ENCODE measurements at places on chromosomes 16 and 17.

- DNase-seq = peak; percentile 58
These were observed 5.9 kb upstream of the PIRT start for GRCh38 chr17:10843811-10844210.

DNA sequence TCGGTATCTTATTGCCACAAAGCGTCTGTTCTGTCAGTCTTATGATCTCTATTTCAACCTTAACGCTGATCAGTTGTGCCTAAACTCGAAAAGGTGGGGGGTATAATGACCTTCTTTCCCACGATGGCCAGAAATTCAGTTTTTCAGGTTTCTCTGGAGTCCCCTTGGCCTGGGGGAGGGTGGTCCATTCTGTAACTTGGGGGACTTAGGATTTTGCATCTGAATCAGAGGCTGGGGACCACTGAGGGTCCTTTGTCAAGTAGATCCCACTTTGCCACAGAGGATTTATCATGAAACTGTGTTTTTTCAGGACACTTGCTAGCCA lies 6.3 kb upstream of the WDR59 start:
- no peak for DNase-seq

DNA sequence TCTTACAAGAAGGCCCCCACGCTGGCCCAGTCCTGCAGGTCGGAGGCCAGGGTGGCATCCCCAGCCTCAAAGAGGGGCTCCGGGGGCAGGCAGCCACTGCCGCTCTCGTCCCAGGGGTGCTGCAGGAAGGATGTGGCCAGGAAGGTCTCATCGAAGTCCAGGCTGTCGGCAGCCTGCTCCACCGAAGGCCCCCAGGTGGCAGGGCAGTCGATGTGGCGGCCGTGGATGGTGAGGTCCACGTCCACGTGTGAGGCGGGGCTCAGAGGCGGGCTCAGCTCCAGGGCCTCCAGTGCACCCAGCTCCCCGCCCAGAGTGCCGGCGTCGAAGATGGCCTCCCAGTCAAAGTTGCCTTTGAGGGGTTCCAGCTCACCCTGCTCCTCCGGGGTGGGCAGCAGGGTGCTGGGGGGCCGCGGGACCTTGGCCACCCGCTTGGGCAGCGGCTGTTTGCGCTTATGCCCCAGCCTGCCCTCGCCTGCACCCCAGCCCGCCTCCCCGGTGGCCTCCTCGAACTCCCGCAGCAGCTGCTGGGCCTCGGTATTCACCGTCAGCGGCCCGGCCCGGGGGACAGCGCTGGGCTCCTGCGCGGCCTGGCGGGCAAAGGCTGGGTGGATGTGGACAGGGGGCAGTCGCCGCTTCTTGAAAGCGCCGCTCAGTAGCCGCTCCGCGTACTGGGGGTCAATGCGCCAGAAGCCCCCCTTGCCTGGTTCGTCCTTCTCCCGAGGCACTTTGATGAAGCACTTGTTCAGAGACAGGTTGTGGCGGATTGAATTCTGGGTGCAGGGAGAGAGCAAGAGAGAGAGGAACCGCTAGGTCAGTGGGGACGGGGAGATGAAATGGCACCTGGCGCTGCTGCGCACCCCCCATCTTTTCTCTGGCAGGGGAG lies 3.5 kb downstream of the FOXJ1 start:
- no peak for DNase-seq

DNA sequence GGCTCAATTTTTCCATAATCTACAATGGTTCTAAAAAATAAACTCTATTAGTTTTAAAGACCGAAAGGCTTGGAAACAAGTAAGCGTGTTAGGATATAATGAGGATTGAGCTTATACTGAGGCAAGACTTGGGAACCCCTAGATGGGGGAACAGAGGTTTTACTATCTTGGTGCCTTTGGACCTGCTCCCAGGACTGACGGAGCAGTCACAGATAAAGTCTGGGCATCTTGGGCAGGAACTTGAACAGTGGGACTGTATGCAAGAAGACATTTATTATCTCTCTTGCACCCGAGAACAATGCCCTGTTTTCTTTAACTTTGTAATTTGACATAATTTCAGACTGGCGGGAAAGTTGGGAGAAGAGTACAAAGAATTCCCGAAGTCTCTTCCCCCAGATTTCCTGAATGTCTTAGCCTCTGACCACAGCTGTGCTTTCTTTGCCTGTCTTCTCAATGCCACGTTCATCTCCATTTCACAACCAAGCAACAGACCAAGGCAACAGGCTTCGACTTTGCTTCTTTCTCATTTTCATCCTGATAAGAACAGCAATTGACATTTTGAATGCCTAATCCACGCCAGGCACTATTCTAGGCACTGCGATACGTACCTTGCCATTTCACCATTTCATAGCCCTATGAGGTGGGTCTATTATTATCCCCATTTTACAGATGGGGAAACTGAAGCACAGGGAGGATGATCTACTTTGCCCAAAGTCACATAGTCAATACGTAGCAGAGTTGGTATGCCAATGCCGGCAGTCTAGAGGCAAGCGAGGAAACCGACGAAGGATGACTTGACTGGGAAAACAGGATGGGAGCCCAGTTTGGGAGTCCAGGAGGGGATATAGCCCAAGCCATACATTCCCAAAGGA lies 3.0 kb upstream of the IL4R start:
- no peak for DNase-seq

GRCh38 chr17:15436473-15437302 lies 30.7 kb downstream of the CDRT4 start:
- peak; percentile 56 for DNase-seq

DNA sequence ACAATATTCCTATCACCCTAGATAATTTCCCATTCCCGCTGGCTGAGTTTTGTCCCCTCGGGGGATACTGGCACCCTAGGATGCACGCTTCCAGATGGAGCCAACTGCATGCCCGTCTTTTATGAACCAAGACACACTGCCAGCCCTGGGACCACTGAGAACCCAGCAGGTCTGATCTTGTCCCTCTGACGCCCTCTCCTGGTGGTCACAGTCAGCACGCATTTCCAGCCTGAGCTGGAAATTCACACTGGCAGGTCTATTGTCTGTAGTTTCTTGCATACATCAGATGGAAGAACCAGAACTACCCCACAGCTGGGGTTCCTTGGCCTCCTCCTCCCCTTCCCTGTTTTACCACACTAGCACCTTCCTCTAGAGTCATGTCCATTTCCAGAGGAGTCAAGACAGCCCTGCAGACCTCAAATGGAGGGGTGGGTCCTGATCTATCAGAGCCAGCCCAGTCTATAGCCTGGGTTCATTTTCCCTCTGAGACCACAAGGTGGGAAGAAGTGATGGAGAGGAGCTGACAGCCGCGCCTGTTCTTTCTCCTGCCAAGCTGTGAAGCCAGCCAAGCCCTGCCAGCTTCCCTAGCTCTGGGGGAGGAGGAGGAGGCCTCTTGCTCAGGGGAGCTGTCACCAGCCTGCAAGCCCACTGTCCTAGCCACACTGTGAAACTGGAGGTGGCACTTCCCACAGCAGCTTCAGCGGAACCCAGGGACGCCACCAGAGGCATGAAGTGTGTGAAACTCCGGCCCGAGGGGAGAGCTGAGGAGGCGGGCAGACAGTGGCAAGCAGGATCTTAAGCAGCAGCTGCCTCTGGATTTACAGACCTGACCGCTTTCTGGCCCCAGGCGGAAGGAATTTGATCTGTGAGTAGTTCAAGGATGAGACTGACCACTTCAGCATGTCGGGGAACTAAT lies 29.3 kb downstream of the MXRA7 start:
- peak; percentile 78 for DNase-seq

- no peak for DNase-seq
These were observed 499.5 kb upstream of the PSMD7 start for GRCh38 chr16:73797115-73797514.

DNA sequence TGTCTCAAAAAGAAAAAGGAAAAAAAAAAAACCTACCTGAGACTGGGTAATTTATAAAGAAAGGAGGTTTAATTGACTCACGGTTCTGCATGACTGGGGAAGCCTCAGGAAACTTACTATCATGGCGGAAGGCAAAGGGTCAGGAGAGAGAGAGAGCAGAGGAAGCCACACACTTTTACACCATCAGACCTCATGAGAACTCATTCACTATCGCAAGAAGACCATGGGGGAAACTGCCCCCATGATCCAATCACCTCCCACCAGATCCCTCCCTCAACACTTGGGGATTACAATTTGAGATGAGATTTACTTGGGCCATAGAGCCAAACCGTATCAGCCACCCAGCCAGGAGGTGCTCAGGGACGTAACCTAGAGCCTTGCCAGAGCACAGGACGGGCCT lies 20.8 kb downstream of the NAGPA start:
- DNase-seq = no peak

- DNase-seq = peak; percentile 90
These were observed 608 bp downstream of the AXIN2 start for GRCh38 chr17:65560628-65561451.

- no peak for DNase-seq
These were observed 737.2 kb downstream of the CDH11 start for GRCh38 chr16:64384636-64385035.

GRCh38 chr17:66585472-66585871 lies 249.4 kb upstream of the CACNG5 start:
- DNase-seq = no peak

GRCh38 chr17:8487743-8488142 lies 52.1 kb downstream of the NDEL1 start:
- no peak for DNase-seq

DNA sequence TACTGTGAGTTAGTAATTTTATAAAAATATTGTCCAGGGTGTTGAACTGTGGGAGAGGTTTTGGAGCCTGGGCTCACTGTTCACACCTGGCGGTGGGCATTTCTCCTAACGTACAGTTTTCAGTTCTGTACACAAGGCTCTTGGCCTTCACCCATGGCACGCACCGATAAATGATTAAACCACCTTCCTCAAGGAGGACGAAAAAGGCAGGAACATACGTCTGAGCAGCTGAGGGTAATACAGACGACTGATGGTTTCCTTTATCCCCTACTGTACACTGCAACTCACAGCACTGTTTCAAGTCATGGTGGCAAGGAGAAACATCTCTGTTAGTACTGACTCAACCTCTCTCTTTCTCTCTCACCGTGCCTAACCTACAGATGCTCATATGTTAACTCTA lies 1.4 kb upstream of the ST6GALNAC1 start:
- no peak for DNase-seq

DNA sequence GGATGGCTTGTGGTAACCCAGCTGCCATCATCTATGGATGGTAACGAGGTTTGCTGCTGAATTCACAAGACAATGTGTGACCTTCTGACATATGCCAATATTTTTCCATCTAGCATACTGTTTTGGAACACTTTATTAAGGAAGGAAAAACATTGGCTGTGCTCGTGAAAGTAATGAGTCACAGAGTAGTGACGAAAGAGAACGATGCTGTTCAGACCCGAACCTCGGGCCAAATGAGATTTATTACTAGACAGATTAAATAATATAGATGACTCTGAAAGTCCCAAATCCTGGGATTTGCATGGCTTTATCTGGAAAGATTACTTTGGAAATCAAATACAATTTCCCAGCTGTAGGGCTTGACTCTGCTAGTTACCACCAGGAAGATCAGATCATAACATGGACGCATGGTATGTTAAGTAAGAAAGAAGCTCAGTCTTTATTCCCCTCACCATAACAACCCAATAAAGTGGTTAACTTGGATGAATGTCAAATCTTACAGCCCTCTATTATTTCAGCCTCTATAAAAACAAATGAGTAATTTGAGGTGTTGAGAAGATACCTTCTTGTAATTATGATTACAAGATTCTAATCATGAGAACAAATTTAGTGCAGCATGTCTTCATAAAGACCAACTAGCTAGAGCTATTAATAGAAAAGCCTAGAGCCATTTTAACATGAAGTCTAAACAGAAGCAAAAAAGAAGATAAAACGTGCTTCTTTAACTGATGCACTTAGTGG lies 32.6 kb downstream of the ERN1 start:
- no peak for DNase-seq

- no peak for DNase-seq
These were observed 1334.8 kb downstream of the CDH11 start for GRCh38 chr16:63787014-63787413.

DNA sequence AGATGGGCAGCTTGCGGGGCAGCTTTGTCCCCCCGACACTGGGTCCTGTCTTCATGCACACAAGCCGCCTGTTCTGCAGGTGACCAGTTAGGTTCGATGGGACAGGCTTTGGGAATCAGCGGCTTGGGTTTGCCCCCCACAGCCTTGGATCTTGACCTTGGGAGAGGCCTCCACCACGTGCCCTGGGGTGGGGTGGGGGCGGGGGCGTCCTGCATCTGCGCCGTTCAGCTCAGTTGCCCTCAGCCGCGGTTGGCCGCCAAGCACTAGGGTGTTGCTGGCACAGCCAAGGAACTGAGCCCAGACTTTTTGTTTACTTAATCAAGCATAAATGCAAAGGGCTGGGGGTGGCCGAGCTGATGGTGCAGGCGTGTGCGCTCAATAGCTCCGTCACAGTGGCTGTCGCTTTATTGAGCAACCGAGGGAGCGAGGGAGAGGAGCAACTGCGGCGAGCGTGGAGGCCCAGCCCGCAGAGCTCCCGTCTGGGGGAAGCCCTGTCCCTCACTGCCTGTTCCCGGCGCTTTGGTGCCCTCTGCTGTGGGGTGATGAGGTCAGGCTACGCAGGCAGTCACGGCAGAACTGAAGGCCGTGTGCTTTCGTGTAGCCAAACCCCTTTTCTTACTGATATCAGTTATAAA lies 33.9 kb downstream of the JPH3 start:
- peak; percentile 73 for DNase-seq

GRCh38 chr16:9159839-9160550 lies 68.6 kb downstream of the HAPSTR1 start:
- peak; percentile 50 for DNase-seq

- DNase-seq = no peak
These were observed 34.3 kb downstream of the CPSF4L start for GRCh38 chr17:73227379-73227778.

DNA sequence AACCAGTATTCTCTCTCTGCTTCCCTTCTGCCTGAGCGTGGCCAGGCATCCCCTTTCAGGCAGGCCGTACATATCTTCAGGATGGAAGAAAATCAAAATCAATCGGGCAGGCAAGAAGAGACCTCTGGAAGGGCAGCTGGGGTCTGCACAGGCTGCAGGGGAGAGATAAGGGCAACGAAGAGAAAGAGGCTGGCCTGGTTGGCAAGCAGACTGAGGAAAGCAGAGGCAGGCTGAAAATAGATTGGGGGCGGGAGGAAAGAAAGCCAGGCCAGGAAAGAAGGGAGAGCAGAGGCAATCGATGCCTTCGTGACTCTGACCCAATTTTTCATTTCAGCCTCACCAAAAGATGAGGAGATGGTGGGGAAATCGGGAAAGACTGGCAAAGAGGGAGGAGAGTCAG lies 18.1 kb downstream of the PIPOX start:
- DNase-seq = no peak

DNA sequence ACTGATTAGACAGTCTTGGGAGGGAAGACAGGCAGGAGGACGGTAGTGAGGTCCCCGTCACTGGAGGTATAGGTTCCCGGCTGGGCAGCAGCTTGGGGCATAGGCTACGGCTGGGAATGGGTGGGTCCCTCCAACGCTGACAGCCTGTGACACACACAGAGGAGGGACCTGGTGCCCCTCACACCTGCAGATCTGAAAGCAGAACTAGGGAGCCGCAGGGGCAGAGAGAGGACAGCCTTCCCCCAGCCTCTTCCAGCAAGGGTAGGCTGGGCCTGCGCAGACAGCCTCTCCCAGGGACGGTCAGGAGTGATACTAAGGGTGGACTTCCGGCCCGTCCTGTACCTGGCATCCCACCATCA lies 2.0 kb downstream of the P2RX1 start:
- DNase-seq = no peak

Measured in left hindlimb (tissue), 1 donor.